Lung microvascular endothelial cell (primary cell): ENCODE measurements at places on chromosomes 5 and 9.

DNA sequence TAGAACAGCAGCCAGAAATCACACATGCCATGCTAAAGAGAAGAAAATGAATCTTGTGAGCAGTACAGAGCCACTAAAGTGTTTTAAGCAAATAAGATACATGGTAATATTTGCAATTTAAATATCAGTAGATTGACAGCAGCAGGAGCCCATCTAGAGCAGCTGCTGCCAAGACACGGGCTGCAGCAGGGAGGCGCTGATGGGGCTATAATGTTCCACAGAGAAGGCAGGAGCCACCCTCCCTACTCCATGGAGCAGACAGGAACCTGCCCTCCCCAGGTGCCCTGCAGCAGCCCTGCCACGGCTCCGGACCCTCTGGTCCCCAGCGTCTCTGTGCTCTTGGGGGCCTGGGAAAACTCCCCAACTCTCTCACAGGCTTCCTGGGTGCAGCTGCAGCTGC lies 224.1 kb upstream of the ISL1 start:
- no peak for DNase-seq

DNA sequence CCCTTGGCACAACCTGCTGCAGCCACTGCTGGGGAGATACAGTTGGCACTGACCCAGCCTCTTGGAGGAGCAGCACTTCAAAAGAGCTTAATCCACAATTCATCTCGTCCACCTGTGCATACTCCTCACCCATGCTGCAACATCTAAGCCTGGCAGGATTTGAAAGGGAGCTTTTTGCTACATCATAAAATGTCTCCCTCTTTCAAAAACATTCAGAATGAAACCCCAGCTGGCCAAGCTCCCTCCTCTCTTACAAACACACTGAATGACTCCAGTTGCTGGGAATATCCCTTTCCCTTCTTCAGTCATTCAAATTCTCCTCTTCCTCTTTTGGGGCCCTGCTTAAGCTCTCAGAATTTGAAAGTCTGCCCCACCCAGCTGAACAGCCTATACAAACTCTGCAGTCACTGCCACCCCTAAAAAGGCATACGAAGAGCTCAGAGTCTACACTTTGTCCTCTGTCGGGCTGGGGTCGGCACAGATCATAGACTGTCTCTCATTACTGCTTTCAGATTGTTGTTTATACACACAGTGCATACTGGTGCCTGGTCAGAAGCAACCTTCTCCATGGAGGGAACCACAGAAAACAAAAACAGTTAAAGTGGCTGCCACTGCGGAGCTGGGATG lies 8.8 kb upstream of the C5orf15 start:
- DNase-seq: no peak

DNA sequence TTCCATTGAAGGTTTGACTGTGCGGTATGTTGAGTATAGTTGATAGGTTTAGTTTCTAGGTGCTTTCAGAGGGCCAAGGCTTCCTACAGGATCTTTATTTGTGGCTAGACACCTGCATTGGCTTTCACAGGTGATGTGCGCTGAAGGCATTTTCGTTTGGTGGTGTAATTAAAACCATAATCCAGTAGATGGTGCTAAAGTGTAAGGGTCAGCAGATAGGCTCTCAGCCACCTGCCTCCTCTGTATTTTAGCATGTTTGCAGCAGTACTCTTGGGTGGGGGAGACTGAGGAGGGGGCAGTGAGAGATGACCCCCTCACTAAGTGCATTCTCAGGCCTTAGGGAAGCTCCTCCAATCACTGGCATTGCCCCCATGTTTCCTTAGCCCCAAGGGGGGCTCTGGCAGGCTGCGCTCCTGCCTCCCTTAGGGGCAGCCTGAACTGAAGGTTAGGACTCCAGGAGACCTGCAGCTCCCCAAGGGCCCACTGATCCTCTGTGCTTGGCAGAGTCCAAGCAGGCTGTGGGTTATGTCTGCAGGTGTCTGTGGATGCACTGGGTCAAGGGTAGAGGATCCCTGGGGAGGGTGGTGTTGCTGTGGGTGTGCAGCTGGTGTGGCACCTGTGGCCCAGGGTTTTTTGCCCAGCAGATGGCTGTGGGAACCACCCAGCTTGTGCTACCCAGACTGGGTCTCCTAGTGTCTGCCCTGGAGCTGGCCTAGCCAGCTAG lies 23.4 kb downstream of the CDK20 start:
- DNase-seq: peak; percentile 53

GRCh38 chr5:97365918-97366317 lies 182.9 kb upstream of the RIOK2 start:
- no peak for DNase-seq

- DNase-seq: no peak
These were observed 38.5 kb downstream of the RAPGEF1 start for GRCh38 chr9:131701436-131701781.

DNA sequence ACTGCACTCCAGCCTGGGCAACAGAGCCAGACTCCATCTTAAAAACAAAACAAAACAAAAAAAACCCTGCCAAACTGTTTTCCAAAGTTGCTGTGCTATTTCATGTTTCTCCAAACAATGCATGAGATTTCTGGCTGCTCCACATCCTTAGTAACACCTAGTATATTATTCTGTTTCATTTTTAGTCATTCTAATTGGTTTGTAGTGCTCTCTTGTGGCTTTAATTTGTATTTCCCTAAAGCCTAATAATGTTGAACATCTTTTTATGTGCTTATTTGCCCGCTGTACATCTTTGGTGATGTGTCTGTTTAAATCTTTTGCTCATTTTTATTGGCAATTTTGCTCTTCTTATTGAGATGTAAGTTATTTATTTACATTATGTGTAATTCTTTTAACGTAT lies 18.4 kb upstream of the TTC1 start:
- no peak for DNase-seq

GRCh38 chr9:123928533-123929176 lies 1.3 kb downstream of the DENND1A start:
- DNase-seq: no peak

- DNase-seq: no peak
These were observed 145.7 kb downstream of the ARHGAP26 start for GRCh38 chr5:142915813-142916424.

- DNase-seq: peak; percentile 52
These were observed 747 bp downstream of the LRSAM1 start for GRCh38 chr9:127451858-127452656.

DNA sequence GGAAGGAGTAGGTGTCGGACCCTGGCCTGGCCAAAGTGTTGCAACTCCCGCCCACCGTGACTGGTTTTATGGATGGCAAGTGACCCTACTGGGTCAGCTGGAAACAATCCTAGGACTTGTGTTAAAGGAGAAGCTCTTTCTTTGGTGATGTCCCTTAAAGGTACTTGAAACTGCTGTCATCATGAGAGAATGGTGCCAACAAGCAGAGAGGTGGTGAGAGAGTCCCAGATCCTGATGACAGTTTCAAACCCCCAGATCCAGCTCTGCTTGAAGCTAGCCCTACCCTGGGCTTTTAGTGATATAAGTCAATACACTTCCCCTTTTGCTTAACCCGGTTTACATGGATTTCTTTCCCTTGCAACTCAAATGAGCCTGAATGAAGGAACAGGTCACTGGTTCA lies 72.5 kb upstream of the UBTD2 start:
- no peak for DNase-seq

DNA sequence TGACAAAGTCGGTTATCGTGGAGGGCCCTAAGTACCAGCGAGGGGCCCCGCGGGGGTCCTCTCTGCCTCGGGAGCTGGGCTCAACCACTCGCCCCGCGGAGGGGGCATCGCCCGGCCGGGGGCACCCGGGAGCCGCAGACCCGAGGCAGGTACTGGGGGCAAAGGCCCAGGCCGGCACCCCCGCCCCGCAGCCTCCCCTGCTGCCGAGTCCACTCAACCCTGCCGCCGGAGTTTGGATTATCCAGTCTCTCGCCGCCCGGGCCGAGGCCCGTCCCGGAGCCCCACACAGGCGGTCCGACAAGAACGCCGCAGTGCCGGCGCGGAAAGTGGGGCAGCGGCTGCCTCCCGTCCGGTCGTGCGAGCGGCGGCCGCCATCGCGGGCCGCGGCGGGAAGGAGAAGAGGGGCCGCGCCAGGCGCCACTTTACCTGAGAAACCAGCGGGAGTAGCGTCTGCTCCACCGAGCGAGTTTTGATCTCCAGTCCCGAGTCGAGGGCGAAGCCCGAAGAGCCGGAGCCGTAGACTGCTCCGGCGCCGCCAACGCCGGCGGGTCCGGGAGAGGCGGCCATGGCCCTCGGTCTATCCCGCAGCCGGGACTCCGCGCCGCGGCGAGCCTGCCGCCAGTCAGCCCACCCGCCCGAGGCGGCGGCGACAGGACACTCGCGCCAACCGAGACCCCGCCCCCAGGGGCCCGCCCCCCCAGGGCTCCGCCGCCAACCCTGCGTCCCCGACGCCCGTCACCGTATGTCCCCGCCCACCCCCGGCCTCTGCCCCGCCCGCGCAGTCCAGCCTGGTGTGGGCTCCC lies at the start of gene CTNNAL1:
Gene CTNNAL1 (minus strand): TSS at position 624 of the 803 bp plus-strand sequence. CDS start 57 bp downstream, at position 567.
- DNase-seq: peak; percentile 91

DNA sequence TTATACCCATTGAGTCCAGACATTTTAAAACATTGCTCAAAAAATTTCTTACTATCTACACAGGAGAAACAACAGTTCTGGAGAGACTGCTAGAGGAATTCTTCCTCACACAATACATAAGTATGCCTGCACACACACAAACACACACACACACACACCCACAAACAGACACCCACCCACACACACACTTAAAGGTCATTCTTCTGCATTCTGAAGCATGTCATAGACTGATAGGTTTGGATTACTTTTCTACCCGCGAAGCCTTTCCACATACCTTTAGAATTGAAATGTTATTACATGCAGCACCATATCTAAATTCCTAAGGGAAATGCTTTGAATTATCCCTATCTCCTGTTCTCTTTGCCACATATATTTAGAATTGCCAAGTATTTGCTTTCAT lies 80.2 kb downstream of the FAM174A start:
- no peak for DNase-seq

DNA sequence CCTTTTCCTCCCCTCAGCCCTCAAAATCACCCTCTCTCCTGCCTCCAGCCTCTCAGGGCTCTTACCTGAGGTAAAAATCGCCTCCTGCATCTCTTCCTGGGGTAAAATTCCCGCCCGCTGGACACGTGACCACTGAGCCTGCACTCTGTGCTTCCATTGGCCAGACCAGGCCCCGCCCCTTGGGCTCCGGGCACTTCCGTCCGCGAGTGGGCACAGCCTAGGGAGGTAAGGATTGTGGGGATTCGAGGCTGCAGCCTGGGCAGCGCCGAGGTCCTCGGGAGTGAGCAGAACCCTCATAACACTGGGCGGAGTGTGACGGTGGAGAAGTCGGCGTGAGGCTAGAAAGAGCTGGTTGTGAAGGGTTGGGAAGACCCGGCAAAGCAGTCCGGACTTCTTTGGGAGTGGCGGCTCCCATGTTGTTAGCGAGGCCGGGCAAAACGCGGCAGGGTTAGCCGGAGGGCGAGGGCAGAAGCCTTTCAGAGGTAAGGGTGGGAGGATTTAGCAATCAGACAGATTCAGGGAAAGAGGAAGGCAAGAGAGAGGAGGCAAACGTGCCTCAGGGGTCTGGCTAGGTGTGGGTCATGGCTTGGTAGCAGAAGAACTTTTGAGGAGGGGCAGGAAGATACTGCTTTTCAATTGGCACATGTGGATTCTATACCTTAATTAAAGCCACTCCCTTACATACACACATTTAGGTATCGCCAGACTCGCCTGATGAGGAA lies at the start of gene SHOC1:
Gene SHOC1 (minus strand): TSS at position 103 of the 722 bp plus-strand sequence. CDS start 3,519 bp downstream, outside the sequence.
- DNase-seq: no peak

DNA sequence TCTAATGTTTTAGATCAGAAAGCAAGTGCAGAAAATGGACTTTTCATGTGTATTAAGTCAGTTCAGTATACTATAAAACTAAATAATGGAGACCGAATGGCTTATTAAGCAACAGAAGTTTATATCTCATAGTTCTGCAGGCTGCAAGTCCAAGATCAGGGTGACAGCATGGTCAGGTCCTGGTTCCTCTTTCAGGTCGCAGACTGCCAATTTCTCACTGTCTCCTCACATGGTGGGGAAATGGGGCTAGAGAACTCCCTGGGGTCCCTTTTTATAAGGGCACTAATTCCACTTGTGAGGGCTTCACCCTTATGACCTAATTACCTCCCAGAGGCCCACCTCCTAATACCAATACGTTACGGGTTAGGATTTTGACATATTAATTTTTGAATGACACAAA lies 48.7 kb downstream of the RICTOR start:
- DNase-seq: no peak

DNA sequence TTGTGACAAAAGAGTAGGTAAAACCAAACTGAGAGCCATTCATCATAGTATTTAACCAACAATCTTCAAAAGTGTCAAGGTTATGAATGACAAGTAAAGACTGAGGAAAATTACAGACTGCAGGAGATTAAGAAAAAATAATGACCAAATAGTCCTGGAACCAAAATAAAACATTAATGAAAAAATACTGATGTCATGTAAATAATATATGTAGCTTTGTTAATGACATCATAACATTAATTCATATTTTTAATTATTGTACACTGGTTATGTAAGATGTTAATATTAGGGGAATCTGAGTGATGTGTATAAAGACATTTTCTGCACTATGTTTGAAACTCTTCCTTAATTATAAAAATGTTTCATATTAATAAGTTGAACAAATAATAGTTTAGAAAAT lies 436.7 kb downstream of the CYLC2 start:
- no peak for DNase-seq

DNA sequence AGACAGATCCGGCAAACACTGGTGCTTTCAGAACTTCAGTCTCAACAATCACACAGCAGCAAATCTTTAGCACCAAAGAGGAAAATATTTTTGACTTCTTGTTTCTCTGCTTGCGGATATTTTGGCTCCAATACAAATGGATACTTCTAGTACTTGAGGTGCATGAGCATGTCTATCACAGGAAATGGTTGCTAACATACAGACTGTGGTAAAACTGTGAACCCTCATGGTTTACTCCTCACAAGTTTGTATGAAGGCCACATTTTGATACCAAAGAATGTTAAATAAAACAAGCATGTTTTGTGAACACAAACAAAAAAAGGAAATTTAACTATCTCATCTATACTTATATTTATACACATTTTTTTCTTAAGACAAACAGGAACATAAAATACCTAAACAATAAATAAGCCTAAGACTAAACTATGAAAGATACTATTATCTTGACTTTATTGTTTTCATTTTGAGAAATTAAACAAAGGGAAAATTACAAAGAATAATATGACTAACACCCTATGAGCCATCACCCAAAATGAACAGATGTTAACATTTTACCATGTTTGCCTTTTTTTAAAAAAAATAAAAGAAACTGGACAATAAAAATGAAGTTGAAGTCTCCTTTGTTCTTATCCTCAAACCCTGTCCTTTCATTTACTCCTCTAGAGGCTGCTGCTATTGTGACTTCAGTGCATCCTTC lies 135.0 kb upstream of the LHFPL2 start:
- no peak for DNase-seq
